ENCODE measurements at places on chromosomes 1 and 21.

- DNase-seq: no peak
Observed at GRCh38 chr1:109671067-109671466, 3.2 kb downstream of the GSTM2 start.

GRCh38 chr1:234926264-234926558 is 202.4 kb downstream of the TOMM20 start:
- no peak for DNase-seq

- DNase-seq: peak; percentile 73
Observed at GRCh38 chr1:226002667-226003501, 3.7 kb upstream of the SDE2 start.

DNA sequence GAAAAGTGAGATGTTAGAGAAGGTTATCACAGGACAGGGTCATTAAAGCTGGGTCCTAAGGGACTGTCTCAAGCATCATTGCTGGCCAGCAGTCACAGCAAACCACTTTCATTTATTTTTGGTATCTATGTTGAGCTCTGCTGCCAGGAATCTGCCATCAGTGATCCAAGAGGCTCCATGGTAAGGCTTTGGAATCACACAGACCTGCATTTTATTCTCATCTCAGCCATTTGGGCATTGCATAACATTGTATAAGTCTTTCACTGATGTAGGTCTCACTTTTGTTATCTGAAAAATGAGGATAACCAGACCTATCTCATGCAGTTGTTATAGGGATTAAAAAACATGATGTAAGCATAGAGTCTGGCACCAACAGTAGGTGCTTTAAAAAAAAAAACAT is 77.5 kb downstream of the OMA1 start:
- peak; percentile 11 for DNase-seq

DNA sequence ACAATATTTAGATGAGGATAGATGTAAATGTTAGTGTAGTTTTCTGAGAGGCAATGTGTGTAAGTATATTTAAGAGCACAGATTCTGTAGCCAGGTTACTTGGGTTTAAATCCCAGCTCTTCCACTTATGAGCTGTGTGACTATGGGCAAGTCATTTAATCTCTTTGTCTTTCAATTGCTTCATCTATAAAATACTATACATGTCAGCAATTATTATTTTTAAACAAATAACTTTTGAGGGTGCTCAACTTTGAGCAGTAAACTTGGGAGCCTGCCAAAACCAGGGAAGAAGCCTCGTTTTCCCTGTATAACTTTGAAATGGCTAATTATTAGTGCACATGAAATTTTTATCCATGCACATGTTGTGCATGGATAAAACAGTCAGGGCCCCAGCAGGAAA is 222.8 kb downstream of the FOXD2 start:
- DNase-seq: no peak

DNA sequence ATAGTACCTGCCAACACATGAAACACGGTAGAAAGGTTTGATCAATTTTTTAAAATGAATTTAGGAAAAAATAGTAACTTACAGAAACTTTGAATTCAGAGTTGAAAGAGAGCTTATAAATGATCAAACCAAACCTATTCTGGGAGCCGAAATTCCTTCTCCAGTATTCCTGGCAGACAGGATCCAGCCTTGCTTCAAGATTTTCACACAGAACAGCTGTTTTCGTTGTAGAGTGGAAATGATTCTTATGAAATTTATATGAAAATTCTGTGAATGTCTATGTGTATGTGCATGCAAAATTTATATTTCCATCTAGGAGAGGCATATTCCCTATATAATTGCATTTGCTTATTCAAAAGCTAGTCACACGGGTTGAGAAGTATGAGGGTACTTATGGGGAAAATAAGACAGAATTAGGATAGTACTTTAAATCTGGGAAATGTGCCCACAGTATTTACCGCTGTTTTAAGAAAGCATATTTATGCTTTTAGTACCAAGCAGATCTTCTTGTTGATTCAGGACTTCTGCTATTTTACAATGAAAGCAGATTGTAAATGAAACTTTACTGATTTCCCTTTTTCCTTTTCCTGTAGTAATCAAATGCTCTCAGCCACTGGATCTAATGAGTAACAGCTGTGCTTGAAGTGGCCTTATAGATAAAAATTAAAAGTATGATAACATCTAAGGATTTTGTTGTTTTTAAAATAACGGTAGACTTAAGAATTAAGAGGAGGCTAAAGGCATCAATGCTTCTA is 30.4 kb downstream of the PRRX1 start:
- no peak for DNase-seq

- peak; percentile 89 for DNase-seq
Observed at GRCh38 chr1:233613252-233614172, at the start of gene KCNK1. Gene KCNK1, plus strand, starts transcription at chr1:233614106. Its CDS starts 66 bp downstream, at chr1:233614172.

- no peak for DNase-seq
Observed at GRCh38 chr1:152143150-152143887, 15.7 kb downstream of the RPTN start.

DNA sequence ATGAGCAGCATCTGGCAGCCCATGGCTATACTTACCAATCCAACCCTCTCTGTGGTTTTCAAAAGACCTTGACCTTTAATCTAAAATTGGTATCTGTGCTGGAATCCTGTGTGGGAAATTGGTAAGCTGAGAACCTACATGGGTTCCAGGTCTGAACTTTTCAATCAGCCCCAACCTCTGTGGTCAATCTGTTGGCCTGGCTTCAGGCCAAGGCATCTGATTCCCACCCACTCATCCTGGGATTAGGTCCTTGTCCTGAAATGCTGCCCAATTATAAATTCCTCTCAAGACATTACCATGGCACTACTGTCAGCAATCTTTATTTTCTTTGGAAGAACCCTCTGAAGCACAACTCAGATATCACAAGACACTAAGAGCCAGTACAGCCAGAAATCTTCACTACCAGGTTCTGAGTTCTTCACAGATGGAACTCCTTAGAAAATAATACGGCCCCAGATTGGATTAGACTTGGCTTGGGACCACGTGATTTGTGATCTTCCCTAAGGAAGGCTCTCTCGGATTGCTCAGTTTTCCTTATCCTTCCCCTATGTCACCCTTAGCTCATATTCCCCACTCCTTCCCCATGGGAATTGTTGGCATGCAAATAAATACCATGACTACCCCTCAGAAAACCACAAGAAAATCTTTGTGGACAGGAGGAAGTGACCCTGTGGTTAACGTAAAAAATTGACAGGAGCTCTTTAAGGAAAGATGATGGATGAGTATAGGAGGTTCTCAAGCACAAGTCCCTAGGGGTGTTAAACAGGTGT is 207.9 kb upstream of the ST6GALNAC5 start:
- DNase-seq: no peak

- no peak for DNase-seq
Observed at GRCh38 chr1:16621300-16621658, 7.9 kb upstream of the NBPF1 start.

DNA sequence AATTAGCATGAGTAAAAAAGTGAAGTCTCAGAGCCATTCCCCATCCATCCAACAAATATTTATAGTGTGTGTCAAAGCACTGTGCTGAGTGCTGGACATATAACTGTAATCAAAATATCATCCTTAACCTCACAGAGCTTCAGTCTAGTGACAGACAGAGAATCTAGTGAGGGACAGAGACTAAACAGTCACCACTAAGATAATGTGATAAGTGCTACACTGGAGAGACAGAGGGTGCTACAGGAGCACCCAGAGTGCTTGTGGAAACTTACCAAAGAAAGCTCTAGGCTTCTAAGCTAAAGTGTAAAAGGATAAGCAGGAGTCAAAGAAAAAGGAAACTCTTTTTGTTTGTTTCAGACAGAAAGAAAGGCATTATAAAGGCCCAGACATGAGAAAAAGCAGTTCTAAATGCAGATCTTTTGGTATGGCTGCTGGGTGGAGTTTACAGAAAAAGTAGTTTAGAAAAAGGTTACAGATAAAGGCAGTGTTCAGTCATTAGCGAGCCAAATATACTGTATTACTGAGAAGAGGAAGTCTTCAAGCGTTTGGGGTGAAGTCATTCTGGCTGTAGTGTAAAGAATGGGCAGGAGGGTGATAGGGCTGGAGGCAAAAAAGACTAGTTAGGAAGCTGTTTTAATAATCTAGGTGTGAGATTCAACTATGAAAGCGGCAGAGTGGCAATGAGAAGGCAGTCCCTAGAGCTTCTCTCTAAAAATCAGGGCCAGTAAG is 83.8 kb downstream of the SCMH1 start:
- DNase-seq: no peak

GRCh38 chr1:230301822-230302221 is 124.3 kb downstream of the PGBD5 start:
- no peak for DNase-seq

DNA sequence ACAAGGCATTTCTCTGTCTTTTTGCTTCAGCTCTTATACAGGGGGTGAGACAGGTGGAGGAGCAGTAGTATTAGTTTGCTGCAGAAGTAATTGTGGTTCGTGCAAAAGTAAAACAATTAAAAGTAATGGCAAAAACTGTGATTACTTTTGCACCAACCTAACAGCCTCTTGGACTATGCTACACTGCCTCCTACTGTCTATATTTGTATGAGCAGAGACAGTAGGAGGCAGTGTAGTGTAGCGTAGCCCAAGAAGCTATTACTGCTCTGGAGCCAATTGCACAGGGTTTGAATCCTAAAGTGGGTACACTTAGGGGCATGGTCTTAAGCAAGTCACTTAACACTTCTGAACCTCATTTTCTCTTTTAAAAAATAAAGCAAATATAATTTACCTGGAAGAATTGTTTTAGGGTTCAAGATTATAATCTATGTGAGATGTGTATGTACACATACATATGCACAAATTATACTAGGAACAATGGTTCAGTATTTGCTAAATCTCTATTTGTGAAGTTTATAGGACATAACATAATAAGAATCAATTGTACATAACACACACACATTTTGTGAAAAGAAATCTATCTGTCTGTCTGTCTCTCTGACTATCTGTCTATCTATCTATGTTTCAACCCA is 103.8 kb downstream of the BRINP3 start:
- peak; percentile 49 for DNase-seq

- no peak for DNase-seq
Observed at GRCh38 chr1:7329868-7330615, 441.1 kb upstream of the VAMP3 start.

DNA sequence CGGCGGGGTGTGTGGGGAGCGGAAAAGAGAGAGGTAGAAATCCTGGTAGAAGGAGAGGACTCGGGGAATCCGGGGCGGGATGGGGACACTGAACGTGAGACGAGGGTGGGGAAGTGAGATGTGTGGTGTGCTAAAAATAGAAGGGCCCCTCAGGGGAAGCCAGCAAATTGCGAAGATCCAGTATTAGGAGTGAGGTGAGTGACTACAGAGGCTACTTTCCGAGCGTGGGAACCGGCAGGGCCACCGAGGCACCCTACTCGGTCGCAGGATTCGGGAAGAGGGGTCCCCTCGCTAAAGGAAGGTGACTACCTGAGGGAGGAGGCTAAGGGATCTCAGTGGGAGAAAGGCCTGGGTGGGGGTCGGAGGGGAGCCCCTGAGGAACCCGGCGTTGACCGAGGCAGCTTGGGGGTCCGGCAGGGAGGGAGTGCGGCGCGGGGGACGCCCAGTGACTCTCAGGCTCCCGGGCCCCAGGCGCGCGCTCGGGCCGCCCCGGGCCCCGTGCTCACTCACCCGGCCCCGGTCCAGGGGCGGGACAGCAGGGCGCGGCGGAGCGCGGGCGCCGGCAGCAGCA is 318 bp downstream of the ALDH4A1 start:
- peak; percentile 10 for DNase-seq

DNA sequence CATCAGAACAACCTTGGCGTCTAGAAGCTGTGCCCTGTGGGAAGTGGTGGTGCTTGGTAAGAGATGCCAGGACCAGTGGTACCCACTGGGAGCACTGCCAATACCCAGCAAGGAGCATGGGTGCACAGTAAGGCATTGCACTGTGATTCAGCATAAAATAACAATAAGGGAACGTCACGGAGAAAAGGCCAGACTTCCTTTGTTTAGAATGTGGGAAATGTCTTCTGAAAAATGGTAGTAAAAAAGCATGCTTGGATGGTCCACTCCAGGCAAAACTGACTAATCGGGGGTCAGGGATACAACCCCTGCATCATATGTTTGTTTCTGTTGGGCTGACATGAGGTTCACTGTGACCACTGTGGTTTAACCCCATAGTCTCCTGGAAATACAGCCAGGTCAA is 14.7 kb downstream of the METTL18 start:
- DNase-seq: peak; percentile 60

GRCh38 chr21:36883532-36884486 is 82.7 kb downstream of the HLCS start:
- no peak for DNase-seq

GRCh38 chr21:32442566-32443318 is 30.2 kb downstream of the EVA1C start:
- DNase-seq: peak; percentile 85

DNA sequence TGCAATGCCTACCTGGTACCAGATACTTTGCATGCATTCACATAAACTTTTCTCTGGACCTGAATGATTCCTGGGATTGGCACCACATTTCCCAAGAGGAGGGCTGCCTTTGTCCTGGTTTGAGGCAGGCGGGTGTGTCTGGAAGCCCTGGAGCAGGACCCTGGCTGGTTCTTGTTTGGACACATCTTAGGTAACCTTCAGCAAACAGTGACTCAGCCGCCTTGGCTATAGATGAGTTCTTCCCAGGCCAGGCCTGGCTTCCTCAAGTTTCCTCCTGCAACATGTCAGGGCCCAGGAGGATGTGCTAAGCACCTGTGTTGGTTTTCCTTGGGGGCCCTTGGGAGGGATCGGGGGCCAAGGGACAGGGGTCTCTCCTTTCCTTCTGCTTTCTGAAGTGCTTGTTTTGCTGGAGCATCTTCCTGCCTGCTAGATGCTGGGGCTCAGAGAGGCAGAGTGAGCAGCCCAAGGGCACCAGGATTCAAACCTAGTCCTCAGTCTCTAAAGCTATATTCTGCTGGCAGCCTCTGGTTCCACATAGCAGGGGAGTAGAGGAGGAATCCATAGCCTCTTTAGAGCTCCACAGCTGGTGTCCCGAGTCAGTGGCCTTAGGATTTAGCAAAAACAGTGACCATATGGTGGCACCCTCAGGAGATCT is 38.2 kb downstream of the PAX7 start:
- no peak for DNase-seq

- DNase-seq: no peak
Observed at GRCh38 chr1:240658312-240658960, 46.5 kb upstream of the GREM2 start.

DNA sequence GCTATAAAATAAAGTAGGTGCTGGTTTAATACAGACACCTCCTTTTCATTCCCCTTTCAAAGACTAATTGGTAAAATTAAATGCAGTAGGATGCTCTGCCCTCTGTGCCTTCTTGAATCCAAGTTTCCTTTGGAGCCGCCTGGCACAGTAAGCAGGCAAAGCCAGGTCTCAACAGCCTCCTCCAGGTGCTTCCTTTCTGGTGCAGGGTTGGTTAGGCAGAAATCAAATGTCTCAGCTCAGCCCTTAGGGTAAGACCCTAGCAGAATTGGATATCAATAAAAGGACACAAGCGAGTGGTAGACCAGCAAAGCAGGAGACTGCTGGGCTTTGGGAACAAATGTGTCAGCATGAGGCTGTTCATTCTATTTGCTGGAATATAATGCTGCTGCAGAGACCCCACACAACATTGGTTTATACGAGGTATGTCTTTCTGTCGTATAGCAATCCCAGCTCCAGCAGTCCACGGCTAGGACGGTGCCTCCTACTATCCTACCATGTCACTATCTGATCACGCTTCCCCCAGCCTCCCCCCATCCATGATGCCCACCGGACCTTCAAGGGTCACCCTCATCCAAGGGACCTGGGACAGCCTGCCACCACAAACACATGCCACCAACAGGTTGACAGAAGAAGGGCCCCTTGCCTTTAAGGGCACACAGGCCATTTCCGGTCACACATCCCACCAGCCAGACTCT is 58.4 kb downstream of the CAPN2 start:
- no peak for DNase-seq

- DNase-seq: no peak
Observed at GRCh38 chr1:154952664-154953063, 3.2 kb downstream of the PBXIP1 start.

GRCh38 chr21:26962621-26963181 is 4.2 kb downstream of the ADAMTS5 start:
- no peak for DNase-seq

Measured in fibroblast of pulmonary artery (primary cell).